ENCODE measurements at places on chromosomes 7 and 10.

DNA sequence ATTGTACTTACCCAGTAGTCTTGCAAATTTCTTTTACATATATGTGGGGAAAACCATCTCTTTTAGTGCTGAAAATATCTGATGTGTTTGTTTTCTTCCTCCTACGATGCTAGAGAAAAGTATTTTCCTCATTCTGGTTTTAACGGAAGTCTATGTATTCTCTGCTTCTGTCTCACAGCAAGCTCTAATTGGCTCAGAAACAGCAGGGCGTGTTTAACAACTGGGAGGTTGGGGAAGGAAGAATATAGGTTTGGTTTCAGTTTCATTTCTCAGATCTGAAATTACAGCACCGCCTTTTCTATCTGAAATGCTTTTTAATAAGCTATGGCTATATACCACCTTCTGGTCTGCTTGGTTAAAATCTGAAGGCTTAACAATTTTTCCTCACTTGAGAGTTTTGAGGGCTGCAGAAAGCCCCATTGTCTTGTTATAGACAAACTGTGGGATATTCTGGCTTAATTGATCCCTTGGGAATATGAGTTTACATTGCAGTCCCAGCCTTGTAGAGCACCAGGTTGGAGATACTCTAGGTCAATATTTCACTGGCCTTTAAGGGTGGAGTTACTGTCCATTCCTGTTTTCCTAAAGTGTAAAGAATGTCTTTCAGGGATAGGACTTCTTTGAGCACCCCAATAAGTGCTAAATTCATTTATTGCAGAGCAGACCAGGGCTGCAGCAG lies at the start of gene SAMD9:
TSS of gene SAMD9 (minus strand) at position 128 of the 679 bp plus-strand sequence. CDS start 11,882 bp downstream, outside the sequence.
- DNase-seq: no peak

DNA sequence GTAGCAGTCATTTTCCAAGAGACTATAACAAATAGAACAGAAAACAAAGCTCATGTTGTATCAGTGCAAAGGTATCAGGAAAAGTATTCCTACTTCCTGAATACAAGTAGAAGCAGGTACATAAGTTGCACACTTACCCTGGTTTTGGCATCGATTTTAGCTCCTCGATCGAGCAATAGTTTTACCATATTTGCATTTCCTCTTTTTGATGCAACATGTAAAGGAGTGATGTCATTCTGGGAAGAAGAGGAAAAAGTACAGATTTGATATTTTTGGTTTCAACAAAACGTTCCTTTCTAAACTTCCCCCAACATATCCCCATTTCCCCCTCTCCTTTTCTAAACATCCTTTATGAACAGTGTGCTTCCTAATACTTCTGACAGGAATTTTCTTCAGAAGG lies 155.1 kb downstream of the ANK3 start:
- DNase-seq: no peak

GRCh38 chr7:127844707-127845331 lies 186.4 kb downstream of the LRRC4 start:
- DNase-seq: no peak

GRCh38 chr10:124414076-124414475 lies 4.6 kb downstream of the OAT start:
- DNase-seq: no peak

GRCh38 chr7:47218378-47219176 lies 363.3 kb downstream of the TNS3 start:
- no peak for DNase-seq

DNA sequence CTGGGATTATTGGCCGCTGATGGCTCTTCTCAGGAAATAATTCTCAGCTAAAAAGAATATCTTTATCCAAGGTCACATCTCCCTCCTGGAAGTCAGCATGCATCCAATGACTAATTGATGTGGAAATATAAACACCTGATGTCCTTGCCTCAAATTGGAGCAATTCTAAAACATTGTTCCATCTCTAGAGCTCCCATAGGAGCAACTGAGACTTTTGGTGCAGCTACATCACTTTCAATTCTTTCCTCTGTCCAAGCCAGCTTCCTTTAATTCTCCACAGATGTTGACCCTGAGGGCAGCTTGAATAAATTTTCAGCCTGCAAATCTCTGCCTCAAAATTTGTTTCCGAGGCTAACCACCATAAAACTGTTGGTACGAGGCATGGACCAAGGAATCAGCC lies 43.9 kb upstream of the KCND2 start:
- DNase-seq: no peak

DNA sequence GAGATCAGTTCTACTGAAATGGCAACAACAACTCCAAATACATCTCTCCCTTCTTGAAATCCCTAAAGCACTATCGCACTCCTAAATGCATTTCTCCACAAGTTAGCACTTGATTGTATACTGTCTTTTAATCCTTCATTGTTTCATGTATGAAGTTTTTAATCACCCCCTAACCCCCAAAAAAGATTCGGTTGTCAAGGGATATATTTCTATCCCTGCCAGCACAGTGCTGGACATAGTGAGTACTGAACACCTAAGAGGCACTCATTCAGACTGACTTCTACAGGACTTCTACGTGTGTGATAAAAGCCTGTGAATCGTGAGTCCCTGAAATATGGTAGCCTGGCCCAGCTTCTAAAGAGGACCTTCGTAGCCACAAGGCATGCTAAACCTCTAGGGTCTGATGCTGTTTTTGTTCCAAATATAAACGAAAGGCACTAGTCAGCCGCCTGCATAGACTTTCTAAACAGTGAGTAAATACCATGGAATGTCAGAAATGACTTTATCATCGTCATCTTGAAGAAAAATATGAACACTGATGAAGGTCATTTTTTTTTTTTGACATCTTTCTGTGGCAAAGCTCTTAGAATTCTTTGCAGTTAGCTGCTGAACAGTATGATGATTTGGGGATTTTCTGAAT lies 14.6 kb upstream of the ZSCAN21 start:
- DNase-seq: no peak

- DNase-seq: no peak
Observed at GRCh38 chr10:48285710-48286109, 11.2 kb upstream of the FRMPD2 start.

GRCh38 chr7:101112233-101112632 lies 14.7 kb upstream of the SERPINE1 start:
- no peak for DNase-seq

- no peak for DNase-seq
Observed at GRCh38 chr7:3188946-3189345, 112.1 kb upstream of the SDK1 start.
